ENCODE measurements at places on chromosomes 1 and 21.

- no peak for DNase-seq
These were observed 241.8 kb upstream of the USP24 start for GRCh38 chr1:55456971-55457370.

DNA sequence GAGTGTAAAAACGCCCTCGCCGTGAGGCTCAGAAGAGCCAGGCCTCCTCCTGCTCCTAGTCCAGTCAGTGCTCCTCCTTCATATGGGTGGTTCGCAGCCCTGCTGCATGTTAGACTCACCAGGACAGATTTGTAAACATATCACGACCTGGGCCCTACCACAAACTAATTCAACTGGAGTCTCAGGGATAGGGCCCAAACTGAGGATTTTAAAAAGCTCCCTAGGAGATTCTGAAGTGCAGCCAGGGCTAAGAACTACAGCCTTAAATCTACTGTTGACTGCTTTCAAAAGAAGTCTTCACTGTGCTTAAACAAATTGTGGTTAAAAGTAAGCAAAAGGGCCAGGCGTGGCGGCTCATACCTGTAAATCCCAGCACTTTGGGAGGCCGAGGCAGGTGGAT lies 57.0 kb downstream of the CAMTA1 start:
- no peak for DNase-seq

GRCh38 chr1:111198836-111199235 lies 1.6 kb downstream of the DENND2D start:
- DNase-seq: no peak

DNA sequence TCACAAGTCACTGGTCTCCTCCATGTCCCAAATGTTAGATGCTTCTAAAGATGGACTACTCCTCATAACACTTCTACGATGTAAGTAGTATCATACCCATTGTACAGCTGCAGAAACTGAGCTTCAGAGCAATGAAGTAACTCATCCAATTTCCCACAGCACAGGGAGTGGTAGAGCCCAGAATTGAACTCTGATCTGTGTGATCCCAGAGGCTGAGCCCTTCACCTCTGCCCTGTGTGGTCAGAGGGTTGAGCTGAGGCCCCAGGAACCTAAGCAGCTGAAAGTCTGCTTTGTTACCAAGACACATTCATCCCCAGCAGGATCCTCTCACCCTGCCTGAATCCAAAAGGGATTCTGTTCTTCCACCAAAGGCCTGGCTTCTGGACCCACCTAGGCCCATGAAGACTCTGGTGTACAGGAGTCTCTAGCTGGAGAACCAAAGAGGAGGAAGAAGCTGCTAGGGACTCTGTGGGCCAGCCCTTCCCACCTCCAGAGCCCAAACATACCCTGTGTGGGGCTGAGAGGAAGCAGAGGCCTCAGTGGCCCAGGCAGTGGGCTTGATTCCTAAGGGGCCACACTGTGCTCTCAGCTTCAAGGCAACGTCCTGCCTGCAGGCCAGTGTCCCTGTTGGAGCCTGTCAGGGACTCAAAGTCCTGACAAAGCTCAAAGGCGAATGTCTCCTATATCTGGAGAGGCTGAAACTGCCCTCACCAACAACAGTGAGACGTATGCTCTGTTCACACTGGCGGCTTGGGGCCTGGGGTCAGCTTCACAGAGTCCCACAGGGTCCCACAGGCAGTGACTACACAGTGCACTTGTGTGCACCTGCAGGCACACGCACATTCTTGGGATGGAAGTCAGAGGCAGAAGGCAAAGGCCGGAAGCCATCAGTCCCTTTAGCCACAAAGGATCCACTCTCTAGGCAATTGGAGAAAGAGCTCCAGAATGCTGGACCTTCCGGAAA lies 40.4 kb upstream of the SLC30A1 start:
- no peak for DNase-seq

GRCh38 chr1:168864266-168864665 lies 135.3 kb upstream of the DPT start:
- no peak for DNase-seq

DNA sequence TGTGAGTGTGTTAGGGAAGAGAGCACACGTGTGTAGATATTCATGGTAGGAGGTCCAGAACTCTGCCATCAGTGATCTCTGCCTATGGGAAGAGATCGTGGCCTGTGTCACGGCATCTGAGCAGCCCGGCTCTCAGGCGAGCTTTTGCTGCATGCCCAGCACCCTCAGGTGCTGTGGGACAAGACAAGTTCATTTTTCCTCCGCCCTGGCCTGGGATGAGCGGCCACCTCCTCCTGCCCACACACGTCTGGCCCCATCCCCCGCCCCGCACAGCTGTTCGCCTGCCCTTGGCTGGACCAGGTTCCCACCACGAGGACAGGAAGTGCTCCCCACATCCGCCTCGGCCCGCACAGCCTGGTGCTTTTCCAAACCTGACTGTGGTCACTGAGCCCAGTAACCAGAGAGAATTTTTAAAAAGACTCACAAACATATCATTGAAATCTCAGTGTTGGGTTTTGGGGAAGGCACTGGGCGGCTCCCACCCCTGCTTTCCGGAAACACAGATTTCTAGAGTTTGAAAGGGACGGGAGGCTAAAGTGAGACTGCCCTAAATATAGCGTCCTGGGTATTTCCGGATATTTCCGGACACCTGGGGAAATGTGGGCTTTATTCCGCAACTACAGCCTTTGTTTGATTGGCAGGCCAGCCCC lies 18.0 kb downstream of the BMP8A start:
- no peak for DNase-seq

GRCh38 chr21:38042246-38042645 lies 126.0 kb upstream of the KCNJ6 start:
- no peak for DNase-seq

DNA sequence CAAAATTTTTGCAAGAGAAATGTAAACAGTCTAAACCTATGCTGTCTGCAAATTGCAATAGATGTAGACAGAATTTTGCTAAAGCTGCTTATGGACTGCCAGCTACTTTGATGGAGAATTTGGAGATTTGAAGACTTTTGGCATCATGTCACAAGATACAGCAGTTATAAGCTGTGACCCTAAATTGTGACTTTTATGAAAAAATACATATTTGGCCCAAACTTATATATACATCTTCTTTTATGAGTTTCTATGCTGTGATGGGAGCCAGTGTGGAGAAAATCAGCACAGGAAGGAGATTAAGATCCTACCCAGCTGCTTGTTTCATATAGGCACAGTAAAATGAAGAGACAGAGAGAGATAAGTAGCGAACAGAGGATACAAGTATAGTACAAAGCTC lies 1595.4 kb downstream of the PLA2G4A start:
- no peak for DNase-seq

- DNase-seq: no peak
These were observed 37.8 kb downstream of the NSL1 start for GRCh38 chr1:212753749-212754148.

DNA sequence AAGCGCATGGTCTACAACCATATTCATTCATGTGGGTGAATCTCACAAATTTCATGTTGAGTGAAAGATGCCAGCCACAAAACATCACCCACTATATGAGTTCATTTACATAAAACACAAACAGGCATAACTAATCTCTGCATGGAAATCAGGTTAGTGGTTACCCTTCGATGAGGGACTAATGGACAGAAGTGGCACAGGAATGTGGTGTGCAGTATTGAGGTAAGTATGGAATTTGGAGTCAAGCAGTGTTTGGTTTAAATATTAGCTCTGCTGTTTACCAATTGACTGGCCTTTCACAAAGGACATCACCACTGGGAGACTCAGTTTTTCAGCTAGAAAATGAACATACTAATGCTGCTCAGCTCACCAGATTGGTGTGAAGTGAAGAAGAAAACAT lies 24.2 kb downstream of the CCDC185 start:
- DNase-seq: no peak

DNA sequence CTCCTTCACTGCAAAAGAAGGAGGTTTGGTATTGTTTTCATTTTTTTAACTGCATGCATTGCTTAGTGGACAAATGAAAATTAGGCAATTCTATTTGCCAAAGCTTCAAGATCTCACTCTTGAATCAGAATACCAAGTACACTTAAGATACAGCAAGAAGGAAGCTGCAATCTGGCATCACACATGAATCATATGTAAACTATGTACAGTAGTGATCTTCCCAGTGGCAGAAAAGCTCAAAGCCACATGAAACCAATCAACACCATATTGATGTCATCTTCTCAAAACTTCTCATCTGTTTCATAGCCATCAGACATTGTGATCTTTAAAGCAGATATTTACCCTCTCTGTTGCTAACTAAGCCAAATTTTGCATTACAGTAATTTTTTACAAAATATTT lies 550.1 kb downstream of the LTN1 start:
- DNase-seq: no peak

- DNase-seq: no peak
These were observed 17.2 kb downstream of the MTHFR start for GRCh38 chr1:11788549-11789053.

DNA sequence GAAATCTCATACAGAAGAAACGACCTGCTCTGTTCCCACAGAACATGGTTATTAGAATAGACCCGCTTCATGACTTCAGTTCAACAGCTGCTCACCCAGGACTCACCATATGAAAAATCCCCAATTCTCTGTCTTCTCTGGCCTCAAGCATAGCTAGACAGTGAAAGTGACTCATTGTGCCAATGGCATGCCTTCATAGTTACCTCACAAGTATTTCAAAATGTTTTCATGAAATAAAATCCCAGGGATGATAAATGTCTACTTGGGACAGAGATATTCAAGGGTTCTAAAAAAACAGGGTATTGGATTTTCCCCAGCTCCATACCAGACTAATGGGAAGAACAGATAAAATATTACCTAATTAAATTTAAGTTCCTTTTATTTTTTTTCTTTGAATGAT lies 82.3 kb downstream of the NOTCH2 start:
- no peak for DNase-seq

DNA sequence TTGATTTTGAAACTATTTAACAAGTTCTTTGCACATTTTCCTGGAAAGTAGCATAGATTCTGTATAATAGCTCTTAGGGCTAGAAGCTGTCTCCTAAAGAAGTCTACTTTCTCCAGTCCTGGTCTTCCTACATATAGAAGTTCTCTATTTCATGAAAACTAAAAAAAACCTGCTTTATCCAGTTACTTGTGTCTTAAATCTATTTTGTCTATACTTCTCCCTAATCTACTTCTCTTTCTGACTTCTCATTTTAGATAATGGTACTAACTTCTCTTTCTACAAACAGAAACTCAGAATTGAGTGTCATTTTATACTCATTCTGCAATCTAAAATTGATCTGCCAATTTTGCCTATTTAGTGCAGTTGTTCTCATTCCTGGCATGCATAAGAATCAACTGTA lies 28.7 kb downstream of the PDE4B start:
- no peak for DNase-seq

DNA sequence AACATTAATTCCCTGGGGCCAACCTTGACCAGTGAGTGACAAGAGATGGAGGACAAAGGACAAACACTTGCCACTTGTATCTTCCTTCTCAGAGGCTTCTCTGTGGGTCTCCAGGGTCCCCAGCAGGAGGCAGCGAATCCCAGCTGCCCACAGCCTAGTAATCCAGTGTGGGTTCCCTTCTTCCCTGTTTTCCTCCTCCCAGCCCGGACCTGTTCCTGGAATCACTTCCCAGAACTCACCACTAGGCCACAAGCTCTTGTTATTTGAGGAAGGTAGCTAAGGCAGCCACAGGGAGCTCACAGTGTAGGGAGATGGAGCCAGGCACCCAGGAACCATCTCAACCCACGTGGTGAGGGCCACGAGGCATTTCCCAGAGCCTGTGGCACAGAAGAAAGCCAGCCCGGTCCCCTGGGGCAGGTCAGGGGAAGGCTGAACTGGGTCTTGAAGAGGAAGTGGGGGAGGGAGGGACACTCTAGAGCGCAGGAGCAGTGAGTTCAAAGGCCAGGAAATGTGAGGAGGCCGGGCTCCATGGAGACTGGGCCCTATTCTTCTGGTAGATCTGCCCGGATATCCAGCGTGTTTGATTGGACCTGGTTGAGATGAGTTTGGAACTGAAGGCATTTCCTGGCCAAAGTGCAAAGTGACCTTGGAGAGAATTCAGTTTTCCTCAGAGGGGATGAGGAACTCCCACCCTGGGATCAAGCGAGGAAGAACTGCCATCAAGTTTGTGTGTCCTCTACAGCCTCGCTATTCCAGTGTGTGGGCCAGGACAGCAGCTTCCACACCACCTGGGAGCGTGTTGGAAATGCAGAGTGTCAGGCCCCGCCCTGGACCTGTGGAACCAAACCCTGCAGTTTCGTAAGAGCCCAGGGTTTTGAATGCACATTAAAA lies 20.3 kb upstream of the C2CD2 start:
- DNase-seq: no peak

DNA sequence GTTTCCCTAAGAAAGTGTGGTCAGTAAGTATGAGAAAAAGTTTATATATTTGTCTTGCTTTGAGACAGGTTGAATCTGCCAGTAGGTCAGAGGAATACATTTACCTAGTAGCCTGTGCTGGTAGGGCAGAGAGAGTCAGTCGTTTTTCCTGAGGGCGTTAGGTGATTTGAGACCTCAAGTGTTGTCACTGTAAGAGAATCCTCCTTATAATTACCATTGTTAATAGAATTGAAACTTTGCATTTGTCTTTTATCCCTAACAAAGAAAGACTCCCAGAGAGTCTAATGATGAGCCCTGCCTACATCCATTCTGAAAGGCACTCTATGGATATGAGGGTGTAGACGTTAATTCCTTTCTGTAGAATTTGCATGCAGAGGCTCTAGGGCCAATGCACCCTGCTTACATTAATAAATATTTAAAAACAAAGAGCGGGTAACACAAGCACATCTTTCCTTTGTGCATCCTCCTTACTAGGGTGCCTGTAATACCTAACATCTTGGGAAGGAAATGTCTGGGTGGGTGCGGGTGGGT lies 16.4 kb downstream of the PBX1 start:
- DNase-seq: no peak

- DNase-seq: no peak
These were observed 89.9 kb upstream of the LBR start for GRCh38 chr1:225517697-225518096.

DNA sequence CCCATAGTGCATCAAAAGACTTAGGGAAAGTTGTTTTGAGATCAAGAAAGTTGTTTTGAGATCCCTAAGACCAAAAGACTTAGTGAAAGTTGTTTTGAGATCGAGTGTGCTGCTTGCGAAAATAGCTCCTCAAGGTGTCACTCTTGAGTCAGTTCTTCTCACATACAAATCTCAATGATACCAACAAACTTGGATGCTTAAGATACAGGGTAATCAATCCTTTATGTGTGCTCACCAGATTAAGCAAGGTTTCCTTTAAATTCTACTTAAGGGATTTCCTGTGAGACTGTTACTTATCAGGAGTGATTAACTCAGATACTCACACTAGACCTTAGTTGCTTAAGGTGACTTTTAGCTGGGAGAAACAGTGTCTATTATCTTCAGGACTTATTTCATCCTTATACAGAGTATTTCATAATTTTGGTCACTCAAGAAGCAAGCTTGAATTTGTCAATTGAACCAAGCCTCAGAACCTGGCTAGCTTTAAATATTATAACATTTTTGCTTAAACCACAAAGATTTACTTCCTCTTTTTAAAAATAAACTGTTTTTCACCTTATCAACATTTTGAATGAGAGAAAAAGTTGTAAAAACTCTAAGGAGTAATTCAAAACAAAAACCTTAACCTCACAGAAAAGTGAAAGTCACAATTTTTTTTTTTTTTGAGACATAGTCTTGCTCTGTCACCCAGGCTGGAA lies 8.0 kb upstream of the RLF start:
- peak; percentile 44 for DNase-seq

All from LNCaP clone FGC (cell line).